Stimulated activated CD4-positive, alpha-beta T cell treated with anti-CD3 and anti-CD28 coated beads, Interleukin-1b, Interleukin-23, amount 100 ng/mL, for 1 hour (primary cell): ENCODE measurements at places on chromosomes 11 and 22.

DNA sequence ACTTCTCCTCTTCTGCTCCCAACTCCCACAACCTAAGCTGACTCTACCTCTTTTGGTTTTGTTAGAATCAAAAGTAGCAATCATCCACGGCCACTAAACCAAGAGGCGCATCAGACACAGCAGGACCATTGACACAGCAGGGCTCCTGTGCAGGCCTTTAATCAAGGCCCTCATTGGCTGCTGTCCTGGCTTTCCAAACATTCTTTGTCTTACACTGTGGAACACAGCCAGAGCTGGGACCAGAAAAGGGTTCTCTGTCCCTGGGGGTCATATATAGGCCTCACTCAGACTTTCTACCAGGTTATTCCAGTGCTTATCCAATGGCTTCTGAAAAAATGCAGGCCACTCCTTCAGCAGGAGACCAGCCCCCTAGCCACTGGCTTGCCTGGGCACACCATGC, 212.7 kb upstream of the NTM start:
- no peak for DNase-seq

DNA sequence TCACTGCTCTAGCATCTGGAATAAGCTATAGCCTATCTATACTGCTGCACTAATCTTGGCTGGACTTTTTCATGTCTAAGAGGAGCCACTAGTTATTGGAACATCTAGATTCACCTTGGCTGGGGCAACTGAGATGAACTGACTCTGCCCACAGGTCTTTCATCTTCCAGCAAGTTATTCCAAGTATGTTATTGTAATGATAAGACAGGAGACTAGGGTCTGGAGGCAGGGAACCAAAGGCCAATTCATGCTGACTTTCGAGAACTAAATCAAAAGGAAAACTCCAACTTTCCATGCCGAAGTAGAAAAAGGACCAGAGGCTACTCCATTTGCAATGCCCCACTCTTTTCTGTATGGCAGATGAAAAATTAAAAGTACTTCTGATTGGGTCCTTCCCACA, 1243.0 kb upstream of the RAG2 start:
- DNase-seq, result no peak

DNA sequence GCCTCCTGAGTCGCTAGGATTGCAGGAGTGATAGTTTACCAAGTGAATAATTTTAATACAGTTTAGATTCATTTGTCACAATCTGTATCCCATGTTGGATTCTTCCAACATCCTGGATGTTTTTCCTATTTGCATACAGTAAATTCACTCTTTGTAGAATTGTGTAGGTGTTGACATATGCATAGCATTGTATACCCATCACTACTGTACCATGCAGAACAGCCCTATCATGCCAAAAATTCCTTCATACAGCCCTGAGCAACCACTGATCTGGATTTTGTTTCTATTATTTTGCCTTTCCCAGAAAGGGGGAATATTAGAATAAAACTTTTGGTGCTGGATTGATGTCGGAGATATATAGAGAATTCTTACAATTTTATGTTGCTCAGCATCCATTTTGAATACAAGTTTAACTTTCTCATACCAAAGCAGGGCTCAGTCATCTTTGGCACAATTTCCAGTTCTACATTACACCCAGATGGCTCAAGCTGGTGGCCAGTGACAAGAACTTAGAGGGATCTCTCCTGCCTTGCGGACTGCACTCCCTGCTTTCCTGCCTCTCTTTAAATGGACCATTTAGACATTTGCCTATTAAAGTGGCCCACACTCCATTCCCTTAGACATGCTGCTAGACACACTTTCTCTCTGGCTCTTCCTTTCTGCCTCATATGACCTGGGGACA, 45.4 kb upstream of the CFAP300 start:
- no peak for DNase-seq

DNA sequence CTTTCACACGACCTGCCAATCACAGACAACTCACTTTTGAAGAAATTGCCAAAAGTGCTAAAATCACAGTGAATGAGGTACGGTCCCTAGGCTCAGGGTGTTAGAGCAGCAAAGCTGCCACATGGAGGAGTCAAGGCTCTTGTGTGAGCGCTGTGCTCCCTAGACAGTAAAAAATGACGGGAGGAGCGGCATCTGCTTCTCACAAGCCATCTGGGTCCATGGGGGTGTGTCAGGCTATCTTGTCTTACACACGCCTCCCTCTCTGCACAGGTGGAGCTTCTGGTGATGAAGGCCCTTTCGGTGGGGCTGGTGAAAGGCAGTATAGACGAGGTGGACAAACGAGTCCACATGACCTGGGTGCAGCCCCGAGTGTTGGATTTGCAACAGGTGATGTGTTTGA, 14.8 kb downstream of the PSMD13 start:
- no peak for DNase-seq

- DNase-seq, result no peak
Observed at GRCh38 chr11:61110255-61111049, 8.2 kb downstream of the CD5 start.

GRCh38 chr11:12218909-12219308, 108.5 kb downstream of the MICAL2 start:
- DNase-seq, result no peak

DNA sequence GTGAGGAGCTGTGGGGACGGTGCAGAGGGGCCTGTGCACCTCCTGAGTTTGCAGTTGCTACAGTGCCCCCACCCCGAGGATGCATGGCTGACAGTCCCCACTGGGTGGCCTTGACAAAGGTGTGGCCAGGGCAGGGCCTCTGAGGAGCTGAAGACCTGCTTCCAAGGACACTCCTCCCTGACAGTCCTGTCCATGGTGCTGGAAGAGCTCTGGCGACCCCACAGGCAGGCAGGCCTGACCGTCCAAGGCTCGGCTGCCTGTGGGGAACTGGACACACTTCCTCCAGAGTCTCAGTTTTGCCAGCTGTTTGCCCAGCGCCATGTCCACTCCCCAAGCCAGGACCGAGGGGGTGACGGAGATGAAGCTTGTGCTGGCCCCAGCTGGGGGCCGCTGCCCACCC, 32.7 kb downstream of the BRSK2 start:
- no peak for DNase-seq

DNA sequence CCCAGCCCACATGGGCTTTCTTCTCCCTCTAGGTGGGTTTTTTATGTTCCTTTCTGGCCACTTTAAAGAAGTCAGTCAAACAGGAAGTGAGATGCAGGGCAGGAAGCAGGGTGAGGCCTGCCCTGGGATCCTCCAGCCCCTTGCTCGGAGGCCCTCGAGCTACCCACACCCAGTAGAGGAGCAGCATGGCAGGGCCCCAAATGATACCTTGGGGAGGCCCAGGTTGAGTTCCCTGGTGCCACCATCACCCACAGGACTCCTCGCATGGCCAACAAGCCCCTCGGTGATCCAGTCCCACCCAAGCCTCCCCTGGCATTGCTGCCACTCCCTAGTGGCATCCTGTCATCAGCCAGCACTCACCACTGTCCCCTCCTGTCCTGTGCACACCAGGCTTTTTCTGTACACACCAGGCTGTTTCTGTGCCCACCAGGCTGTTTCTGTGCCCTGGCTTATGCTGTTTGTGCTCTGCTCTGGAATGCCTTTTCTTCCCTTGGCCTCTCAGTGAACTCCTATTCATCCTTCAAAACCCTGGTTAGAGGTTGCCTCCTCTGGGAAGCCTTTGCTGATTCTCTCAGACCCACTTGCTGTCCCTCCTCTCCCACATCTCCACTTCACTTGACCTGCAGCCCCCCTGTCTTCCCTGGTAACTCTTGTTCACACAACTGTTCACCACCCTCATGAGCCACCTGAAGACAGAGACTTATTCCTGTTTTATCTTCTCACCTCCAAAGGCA, 3.1 kb upstream of the PTGDR2 start:
- DNase-seq, result no peak

GRCh38 chr11:15941206-15941770, 415.1 kb downstream of the SOX6 start:
- DNase-seq, result no peak
